ENCODE measurements at places on chromosomes 2 and 18.

DNA sequence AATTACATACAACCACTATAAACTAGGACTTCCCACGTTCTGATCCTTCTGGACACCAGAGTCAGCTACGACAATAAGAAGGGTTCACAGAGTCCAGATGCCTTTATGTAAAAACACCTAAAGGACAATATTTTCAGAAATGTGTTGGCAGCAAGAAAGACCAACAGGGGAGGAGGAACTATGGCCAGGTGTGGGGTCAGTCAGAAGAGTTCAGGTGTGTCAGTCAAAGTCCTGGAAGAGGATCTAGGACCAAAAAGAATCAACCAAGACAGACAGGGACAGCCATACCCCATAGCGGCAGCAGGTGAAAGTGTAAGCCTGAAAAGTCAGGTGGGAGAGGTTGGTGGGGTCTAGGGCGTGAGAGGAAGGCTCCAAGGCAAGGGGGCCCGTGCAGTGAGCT is 38.0 kb upstream of the YPEL5 start:
- no peak for DNase-seq

- peak; percentile 81 for DNase-seq
These were observed 107.1 kb upstream of the TTN start for GRCh38 chr2:178914259-178914849.

GRCh38 chr2:241329669-241330615 is 14.2 kb downstream of the SEPTIN2 start:
- no peak for DNase-seq

GRCh38 chr2:119723784-119724467 is 35.8 kb upstream of the PTPN4 start:
- no peak for DNase-seq

DNA sequence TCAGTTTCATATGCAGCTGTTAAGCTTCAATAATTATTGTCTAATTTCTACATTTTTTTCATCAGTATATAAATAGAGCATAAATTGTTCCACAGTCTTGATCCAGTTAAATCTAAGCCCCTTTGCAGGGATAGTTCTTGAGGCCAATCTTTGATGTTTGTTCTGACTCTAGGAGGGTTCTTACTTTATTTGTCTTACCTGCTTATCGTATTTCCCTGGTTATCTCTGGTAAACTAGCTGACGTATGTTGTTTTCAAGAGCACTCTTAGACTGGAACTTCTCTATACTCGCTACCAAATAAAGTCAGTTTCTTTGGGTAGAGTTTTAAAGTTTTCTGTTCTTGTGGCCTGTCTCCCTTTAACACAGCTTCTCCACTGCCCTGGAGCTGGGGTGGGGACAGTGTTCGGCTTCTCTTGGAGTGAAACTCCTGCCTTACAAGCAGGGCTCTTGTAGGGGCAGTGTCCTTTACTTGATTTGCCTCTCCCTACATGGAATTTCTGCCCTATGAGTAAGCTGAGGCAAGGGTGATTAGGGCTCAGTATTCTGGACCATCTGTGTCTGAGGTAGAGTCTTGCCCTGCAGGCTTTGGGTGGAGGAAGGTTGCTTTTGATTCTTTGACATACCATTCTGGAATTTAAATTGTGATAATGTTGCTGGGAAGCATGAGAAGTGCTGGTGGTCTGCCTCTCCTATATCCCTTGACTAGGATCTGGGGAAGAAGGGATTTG is 90.3 kb downstream of the PTPN4 start:
- no peak for DNase-seq

- no peak for DNase-seq
These were observed 653.4 kb upstream of the FSHR start for GRCh38 chr2:49807689-49808088.

DNA sequence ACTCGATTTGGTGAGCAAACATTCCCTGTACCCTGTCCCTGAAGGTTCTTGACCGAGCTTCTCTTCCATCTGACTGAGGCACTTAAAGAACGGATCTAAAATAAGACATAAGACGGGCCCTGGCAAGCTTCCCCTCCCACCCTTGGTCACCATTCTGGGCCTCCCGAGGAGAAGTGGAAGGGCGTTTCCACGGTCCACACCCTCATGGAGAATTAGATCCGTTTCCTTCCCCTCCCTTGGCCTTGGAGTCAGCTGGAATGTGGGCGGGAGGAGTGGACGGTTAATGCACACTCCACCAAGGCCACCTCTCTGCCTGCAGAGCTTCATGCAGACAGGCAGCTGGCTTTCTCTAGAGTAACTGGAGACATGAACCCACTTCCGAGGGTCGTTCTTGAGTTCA is 257.3 kb upstream of the APCDD1 start:
- no peak for DNase-seq

DNA sequence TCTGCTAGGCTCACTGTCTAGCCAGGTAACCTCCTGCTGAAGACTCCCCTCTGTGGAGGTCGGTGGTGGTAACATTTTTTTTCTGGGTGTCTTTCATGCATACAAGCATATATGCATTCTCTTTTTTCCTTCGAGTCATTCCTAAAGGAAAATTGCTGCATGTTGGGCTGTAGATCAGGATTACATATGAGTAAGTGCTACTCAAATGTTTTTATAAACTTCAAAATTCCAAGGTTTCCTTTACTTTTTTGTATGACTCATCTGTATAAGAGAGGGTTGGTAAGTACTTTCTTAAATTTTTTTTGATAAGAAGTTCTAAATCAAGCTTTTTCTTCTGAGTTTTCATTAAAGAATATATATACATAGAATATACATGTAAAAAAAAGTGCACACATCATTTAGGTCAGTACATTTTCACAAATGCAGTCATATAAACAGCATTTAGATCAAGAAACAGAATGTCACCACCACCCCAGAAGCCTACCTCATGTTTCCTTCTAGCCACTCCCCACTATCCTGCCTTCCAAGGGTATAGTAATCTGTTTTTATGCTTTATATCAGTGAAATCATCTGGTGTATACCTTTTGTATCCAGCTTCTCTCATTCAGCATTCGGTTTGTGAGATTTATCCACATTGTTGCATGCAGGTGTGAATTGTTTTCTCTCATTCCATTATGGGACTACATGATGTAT is 128.0 kb upstream of the MAP3K20 start:
- no peak for DNase-seq

DNA sequence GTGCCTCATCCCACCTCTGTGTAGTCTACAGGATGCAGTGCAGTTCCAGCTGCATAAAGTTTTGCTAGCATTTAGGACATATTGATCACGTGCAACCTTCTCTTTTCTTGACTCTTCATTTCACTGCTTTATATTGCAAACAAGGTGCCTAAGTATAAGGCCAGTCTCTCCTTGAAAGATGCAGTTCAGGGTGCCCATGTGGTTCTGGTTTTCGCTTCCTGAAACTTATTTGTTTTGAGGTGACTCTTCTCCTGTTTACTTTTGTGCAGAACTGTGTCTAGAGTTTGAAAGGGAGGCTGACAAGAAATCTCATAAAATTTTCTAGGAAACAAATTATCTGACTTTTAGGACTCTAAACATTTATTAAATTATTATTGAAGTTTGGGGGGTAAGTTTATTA is 189.9 kb downstream of the UBE2E3 start:
- no peak for DNase-seq

GRCh38 chr18:48844271-48844670 is 106.5 kb downstream of the SMAD7 start:
- DNase-seq: no peak

DNA sequence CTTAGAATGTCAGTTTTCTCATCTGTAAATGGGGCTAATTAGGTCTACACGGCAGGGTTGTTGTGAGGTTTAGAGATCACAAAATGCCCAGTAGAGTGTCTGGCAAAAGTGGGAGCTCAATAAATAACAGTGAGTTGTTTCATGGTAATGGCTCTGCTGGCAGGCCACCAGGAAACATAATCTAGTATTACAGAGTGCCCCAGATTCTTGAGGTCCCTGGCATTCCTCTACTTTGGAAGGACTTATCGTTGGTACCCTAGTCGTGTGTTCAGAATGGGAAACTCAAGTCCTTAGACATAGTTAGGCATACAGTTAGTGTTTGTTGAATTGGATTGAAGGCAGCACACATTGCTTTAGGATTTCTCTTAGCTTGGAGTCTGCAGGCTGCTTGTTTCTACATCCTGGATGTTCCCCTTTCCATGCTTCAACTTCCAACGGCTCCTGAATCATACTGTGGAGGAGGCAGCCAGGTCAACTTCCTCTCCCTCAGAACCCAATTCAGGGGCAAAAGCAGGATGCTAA is 161.5 kb upstream of the FOSL2 start:
- no peak for DNase-seq

- no peak for DNase-seq
These were observed 145.9 kb downstream of the PIK3C3 start for GRCh38 chr18:42100911-42101310.

- no peak for DNase-seq
These were observed 11.9 kb upstream of the ASPRV1 start for GRCh38 chr2:69973335-69973735.

Measured in endothelial cell (in vitro differentiated cells).